ENCODE measurements at places on chromosomes 5 and 9. TPM values are rescaled to one million over a fixed set of nuclear protein-coding genes. Genes with fewer than 3 reads are reported as not detected.

Gene SPATA31C2
- total RNA-seq, result not detected

Gene MARVELD2
- 0.40 TPM for total RNA-seq

Gene NAA35
- total RNA-seq, result 23.0 TPM

Gene IL5
- 5.0 TPM for total RNA-seq

Gene GARNL3
- 3.9 TPM for total RNA-seq

Gene CTXN3
- total RNA-seq, result not detected

Gene NFX1
- 36.5 TPM for total RNA-seq

Gene EGFL7
- total RNA-seq, result 0.93 TPM

Gene GABBR2
- not detected for total RNA-seq

Gene SHOC1
- not detected for total RNA-seq

Gene GFPT2
- total RNA-seq, result 0.12 TPM

Gene KCNIP1
- total RNA-seq, result not detected

Gene EFNA5
- total RNA-seq, result not detected

GRCh38 chr5:54628050-54628449, 110.5 kb downstream of the SNX18 start:
- DNase-seq, result no peak
- H3K4me1 ChIP-seq, result no peaks in the 10 kb centered on the region
- H3K4me3 ChIP-seq, result no peak overlapping the region
- no peaks in the 10 kb centered on the region for H3K27me3 ChIP-seq
- H3K36me3 ChIP-seq, result peaks cover 3% of the 10 kb centered on the region
- H3K27ac ChIP-seq, result no peak overlapping the region

DNA sequence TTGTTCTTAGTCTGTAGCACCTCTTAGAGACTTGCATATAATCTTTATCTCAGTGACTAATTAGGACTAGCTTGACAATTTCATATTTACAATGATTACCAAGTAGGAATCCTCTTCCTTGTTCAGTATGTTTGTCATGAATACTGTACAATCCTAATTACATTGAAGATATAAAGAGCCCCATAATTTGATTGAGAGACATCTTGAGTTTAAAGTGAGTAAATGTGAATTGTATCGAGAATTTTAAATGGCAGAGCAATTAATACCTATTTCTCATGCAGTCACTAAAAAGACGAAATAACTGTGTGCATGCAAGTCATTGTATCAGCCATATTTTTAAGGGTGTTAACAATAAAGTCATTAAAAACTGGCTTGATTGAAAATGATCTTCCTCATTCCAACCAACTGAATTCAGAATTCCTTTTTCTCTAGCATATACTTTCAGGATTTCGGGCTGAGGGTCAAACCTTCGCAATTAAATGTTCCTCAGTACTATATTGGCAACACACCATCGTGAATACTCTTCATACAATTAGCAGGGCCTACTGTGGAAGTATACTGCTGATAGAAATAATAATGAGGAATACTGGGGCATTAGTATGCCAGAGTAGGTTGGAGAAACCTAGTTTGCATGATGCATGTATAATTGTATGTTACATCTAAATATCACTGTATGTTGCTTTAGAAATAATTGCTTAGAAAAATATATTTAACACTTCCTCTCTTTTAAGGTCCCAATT, 284.7 kb upstream of the TMEM161B start:
- DNase-seq, result no peak
- no peak overlapping the region for H3K4me3 ChIP-seq
- H3K36me3 ChIP-seq, result no peaks in the 10 kb centered on the region
- H3K27ac ChIP-seq, result no peak overlapping the region
- no peaks in the 10 kb centered on the region for H3K4me1 ChIP-seq

GRCh38 chr5:124467745-124468144, 278.7 kb downstream of the ZNF608 start:
- H3K4me1 ChIP-seq, result no peaks in the 10 kb centered on the region
- H3K27ac ChIP-seq, result no peak overlapping the region
- no peaks in the 10 kb centered on the region for H3K36me3 ChIP-seq
- DNase-seq, result no peak

DNA sequence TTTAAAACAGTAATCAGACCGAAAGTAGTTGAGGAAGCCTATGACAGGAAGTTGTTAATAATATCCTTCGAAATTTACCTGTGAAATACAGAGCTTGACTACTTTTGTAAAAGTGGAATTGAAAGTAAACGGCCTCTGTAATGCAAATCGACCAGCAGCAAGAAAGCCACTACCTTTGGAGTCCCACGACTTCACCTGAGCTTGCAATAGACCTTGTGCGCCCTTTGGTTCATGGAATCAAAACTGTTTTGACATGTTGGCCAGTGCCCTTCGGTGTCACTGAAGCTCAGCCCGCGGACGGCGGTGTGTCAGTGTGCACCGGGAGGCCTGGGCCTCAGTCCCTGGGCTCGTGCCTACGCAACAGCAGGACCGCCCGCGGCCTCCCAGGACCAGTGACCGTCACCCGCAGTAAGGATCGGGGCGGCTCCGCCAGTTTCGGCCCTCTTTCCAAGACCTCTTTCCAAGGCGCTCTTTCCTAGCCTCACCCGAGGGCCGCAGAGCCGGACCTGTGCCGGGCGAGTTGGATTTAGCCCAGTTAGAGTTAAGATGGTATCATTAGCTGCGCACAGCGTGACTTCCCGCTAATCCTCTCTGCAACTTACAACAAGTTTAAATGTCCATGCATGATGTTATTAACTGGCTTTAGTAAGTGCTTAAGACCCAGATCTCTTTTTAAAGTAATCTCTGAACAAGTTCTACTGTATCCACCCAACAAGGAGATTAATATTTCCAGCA, 223.3 kb downstream of the MEF2C start:
- no peak overlapping the region for H3K4me3 ChIP-seq
- DNase-seq, result no peak
- H3K27me3 ChIP-seq, result peaks cover 51% of the 10 kb centered on the region
- H3K4me1 ChIP-seq, result peaks cover 13% of the 10 kb centered on the region
- peaks cover 4% of the 10 kb centered on the region for H3K36me3 ChIP-seq

GRCh38 chr5:172740428-172741205, 30.4 kb downstream of the DUSP1 start:
- no peak overlapping the region for H3K4me3 ChIP-seq
- no peak for DNase-seq
- H3K4me1 ChIP-seq, result peaks cover 2% of the 10 kb centered on the region
- no peaks in the 10 kb centered on the region for H3K27me3 ChIP-seq
- H3K27ac ChIP-seq, result no peak overlapping the region

GRCh38 chr5:100840370-100840769, 62.7 kb downstream of the ST8SIA4 start:
- no peak overlapping the region for H3K4me3 ChIP-seq
- peaks cover 23% of the 10 kb centered on the region for H3K36me3 ChIP-seq
- H3K27ac ChIP-seq, result peak overlapping the region; percentile 86
- no peaks in the 10 kb centered on the region for H3K27me3 ChIP-seq
- peaks cover 67% of the 10 kb centered on the region for H3K4me1 ChIP-seq

DNA sequence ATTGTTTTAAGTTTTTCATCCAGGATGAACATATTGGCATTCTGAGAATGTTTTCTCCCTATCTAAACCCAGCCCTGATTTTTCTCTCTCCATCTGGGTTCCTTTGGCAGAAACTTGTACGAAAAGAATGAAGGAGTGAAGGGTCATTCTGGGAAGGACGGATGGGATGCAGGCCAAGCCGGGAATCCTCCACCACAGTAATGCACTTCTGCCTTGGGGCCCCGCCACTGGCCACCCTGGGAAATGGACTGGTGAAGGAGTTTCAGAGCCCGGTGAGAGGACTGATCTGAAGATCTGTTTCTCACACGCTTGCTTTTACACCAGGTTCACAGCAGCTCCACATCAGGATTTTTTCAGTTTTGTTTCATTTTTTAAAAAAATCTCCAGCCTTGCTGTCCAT, 554.8 kb downstream of the BNC2 start:
- no peaks in the 10 kb centered on the region for H3K36me3 ChIP-seq
- H3K4me3 ChIP-seq, result no peak overlapping the region
- no peak for DNase-seq
- H3K27ac ChIP-seq, result no peak overlapping the region
- no peaks in the 10 kb centered on the region for H3K4me1 ChIP-seq

DNA sequence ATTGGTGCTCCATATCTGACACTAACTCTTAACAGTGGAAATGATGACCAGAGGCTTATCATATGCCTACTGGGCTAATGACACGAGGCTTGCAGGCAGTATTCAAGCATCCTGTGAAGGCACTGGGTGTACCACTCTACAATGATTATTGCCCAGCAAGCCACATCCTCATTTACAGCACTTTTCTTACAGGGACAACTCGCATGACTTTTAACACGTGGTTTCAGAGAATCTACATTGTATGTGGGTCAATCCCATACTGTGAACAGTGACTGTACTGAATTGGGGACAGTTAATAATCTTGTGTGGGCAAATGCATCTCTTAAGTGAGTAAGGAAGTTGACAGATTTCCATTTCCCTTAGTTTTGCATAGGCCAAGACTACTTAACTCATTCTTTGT, 260.0 kb downstream of the TRPM3 start:
- no peaks in the 10 kb centered on the region for H3K4me1 ChIP-seq
- no peaks in the 10 kb centered on the region for H3K36me3 ChIP-seq
- no peak overlapping the region for H3K27ac ChIP-seq
- no peak overlapping the region for H3K4me3 ChIP-seq
- DNase-seq, result no peak

GRCh38 chr5:186091-187041, 4.9 kb upstream of the LRRC14B start:
- H3K4me3 ChIP-seq, result no peak overlapping the region
- H3K4me1 ChIP-seq, result peaks cover 6% of the 10 kb centered on the region
- no peak for DNase-seq
- peaks cover 3% of the 10 kb centered on the region for H3K27me3 ChIP-seq

- no peaks in the 10 kb centered on the region for H3K27me3 ChIP-seq
- H3K27ac ChIP-seq, result no peak overlapping the region
- H3K36me3 ChIP-seq, result peaks cover 2% of the 10 kb centered on the region
- no peaks in the 10 kb centered on the region for H3K4me1 ChIP-seq
- H3K4me3 ChIP-seq, result no peak overlapping the region
These were observed 284.7 kb downstream of the FANCC start for GRCh38 chr9:95032580-95033341.

DNA sequence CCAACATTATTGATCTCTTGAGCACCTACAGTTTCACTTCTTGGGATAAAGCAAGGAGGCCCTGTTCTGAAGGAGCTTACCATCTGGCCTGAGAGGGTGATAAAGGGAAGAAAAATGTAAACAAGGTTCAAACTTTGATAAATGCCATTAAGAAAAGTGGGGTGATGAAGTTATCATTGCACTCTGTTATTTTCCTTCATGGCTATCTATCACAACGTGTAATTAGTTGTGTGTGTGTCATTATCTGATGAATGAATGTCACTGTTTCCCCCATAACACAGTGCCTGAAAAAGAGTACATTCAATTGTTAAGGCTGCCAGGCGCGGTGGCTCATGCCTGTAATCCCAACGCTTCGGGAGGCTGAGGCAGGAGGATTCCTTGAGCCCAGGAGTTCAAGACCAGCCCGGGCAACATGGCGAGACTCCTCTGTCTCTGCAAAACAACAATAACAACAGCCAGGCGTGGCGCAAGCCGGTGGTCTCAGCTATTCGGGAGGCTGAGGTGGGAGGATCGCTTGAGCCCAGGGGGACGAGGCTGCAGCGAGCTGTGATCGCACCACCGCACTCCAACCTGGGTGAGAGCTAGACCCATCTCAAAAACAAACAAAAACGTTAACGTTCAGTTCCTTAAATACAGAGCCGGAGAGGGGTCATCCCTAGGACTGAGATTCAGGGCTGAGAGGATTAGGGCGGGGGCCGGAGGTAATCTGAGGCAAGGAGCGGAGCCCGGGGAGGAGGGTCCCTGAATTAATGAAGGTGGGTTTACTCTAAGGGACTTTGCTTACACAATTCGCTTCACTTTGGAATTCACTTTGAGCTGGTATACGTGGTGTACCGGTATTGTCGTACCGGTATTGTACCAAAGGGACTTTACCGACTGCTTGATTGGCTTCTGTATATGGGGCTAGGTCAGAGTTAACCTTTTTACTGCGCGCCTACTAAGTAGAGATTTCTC, 917 bp downstream of the NHP2 start:
- peaks cover 35% of the 10 kb centered on the region for H3K36me3 ChIP-seq
- peaks cover 53% of the 10 kb centered on the region for H3K4me1 ChIP-seq
- peak overlapping the region; percentile 93 for H3K4me3 ChIP-seq
- peak overlapping the region; percentile 88 for H3K27ac ChIP-seq
- no peaks in the 10 kb centered on the region for H3K27me3 ChIP-seq

DNA sequence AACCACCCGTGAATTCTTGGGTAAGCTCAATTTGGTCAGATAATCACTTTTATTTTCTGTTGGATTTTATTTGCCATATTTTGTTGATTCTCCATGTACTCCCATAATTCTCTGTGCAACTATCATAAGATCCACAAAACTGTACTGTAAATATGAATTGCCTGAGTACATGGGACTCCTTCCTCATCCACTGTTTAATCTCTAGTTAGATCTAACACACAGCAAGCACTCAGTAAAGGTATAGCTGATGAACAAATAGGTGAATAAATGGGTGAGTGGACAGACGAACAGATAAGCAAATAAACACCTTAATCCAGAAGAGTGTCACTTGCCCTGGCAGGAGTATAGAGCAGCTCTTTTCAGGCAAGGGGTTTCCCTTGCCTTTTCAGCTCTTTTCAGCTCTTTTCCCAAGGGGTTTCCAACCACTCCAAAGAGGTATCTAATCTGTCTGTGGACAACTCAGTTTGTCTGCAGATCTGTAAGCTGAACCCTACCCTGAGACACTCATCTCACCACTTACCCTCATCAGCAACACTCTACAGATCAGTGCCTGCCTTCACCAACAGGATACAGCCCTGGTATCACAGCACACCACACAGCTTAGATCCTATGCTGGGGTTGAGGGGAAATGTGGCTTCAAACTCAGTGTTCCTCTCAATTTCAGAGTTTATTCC, 51.2 kb downstream of the SIL1 start:
- peak; percentile 20 for DNase-seq
- H3K27ac ChIP-seq, result no peak overlapping the region
- H3K36me3 ChIP-seq, result peaks cover 1% of the 10 kb centered on the region
- no peak overlapping the region for H3K4me3 ChIP-seq
- H3K4me1 ChIP-seq, result peaks cover 47% of the 10 kb centered on the region

- H3K27ac ChIP-seq, result no peak overlapping the region
- H3K4me1 ChIP-seq, result no peaks in the 10 kb centered on the region
- DNase-seq, result no peak
- no peaks in the 10 kb centered on the region for H3K36me3 ChIP-seq
- H3K27me3 ChIP-seq, result no peaks in the 10 kb centered on the region
These were observed 217.3 kb downstream of the ARL15 start for GRCh38 chr5:54093081-54093492.

- no peaks in the 10 kb centered on the region for H3K4me1 ChIP-seq
- H3K4me3 ChIP-seq, result no peak overlapping the region
- H3K36me3 ChIP-seq, result no peaks in the 10 kb centered on the region
- H3K27me3 ChIP-seq, result no peaks in the 10 kb centered on the region
- no peak for DNase-seq
These were observed 359.9 kb downstream of the CYLC2 start for GRCh38 chr9:103355000-103355399.
